ENCODE measurements at places on chromosomes 16 and 17. TPM values are rescaled to one million over a fixed set of nuclear protein-coding genes. Genes with fewer than 3 reads are reported as not detected.

CIBAR2 gene
- not detected for total RNA-seq

TMEM100 gene
- 15.5 TPM for total RNA-seq

CARD14 gene
- total RNA-seq, result not detected

KRTAP4-5 gene
- total RNA-seq, result not detected

OR1D5 gene
- not detected for total RNA-seq

PRCD gene
- 4.0 TPM for total RNA-seq

GSPT1 gene
- 88.3 TPM for total RNA-seq

ALOXE3 gene
- total RNA-seq, result not detected
